ENCODE measurements at places on chromosomes 3 and 15. TPM values are rescaled to one million over a fixed set of nuclear protein-coding genes. Genes with fewer than 3 reads are reported as not detected.
A peak's percentile ranks its signal among the peaks of the same experiment; 100 is the strongest.

DNA sequence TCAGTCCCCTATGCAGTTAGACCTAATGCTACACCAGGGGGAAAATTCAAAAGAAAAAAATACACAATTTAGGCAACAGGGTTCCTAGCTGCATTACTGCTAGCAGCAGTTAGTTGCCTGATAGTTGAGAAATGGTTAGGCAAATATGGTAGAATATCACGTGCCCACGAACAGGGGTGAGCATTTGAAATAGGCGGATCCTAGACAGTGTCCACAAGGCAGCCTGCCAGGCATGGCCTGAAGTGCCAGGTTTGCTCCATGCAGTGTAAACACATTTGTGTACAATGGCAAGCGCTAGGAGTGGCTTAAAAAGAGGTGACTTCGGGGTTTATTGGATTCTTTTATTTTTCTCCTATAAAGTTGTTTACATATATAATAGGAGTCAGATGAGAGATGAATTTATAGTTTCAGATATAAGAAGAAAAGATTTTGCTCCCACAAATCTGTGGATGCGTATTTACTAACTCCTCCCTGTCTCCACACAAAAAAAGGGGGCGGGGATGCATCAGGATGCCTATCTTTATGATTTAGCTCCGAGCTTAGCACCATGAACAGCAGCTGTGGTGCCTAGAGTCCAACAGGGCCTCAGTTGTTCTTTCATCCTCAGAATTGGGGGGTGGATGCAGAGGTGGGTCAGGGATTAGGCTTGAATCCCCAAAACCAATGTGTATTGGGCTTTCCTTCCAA lies 3.9 kb upstream of the TGM4 start:
- DNase-seq, result no peak

DNA sequence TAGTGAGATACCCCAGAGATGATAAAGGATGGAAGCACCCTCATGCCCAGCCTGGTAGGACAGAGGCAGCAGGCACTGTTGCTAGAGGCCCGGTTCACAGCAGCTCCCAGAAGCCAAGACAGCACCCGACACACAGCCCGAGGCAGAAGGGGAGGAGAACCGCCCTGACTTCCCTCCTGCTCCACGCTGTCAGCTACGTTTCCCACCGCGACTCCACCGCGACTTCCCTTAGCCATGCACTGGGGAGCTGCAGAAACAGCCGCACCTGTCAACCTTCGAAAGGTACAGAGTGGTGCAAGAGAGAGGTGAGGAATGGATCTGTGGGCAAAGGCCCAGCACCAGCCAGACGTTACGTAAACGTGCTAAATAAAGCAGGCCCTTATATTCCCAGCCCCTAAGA lies 529.2 kb downstream of the GABRG3 start:
- DNase-seq, result no peak

DNA sequence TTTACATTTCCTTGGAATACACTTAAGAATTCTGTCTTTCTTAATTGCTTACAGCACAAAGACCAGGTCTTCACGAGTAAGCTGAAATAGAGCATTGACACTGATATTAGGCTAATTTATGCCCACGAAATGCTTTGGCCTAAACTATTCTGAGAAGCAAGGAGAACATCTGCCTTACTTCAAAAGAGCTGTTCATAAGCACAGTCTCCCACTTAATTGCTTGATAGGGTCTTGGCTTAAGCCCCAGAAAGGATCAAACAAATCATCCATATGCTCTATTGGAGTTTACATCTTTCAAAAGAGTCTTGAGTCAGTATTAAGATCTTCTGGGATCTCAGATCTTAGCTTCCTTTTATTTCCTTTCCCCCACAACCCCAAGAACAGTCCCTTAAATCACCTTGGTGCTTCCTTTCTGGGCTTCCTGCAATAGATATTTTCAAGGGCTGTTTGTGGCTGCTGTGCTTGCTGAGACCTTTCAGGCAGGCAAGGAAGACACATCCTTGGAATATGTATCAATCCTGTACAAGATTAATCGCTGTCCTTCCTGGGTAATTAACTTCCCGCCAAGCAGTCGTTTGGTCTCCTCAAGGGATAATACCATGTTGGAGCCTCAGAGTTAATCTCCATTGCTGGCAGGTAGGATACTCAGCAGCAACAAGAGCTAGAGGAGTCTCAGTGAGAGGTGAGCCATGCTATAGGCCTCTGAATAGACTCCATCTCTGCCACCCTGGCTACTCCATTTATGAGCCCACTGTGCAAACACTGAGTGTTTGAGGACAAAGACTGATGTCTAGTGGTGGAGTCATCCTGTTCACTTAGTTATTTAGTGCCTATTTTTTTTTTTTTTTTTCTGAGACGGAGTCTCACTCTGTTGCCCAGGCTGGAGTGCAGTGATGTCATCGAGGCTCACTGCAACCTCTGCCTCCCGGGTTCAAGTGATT lies 37.1 kb downstream of the TMEM158 start:
- no peak for DNase-seq

- no peak for DNase-seq
Measured at GRCh38 chr15:88624156-88624970, 3.2 kb downstream of the AEN start.

DNA sequence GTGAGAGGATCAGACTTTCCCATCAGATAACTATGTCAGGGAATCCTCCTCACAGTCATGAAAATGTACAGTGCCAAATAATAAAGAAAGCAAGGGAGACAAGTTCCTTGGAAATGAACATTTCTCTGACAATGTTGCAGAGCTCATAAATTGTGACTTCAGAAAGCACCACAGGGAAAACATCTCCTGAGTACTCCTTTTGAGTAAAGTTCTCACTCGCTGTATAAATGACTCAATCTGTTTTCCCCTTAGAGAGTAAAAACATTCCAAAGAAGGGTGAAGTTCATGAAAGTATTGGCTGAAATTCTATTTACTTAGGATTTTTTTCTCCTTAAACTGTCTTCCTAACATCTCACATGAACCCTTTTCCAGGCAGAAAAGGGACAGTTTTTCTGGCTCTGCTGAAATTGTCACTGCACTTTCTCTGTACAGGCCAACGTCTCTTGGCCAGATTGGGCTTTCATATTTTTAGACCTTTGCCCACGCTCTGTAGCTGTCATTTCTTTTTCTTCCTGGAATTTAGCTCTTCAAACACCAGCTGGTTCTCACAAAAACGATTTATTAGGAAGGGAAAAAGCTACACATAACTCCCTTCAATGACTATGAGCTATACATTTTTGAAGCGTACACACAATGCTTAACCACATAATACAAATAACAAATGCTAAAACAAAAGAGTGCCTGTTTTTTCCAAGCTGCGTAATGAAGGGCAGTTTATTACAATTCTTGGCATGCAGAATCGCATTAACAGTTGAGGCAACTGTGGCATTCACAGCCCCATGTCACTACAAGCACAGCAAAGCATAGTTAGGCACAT lies 216.1 kb downstream of the ATP8B4 start:
- DNase-seq, result no peak

GRCh38 chr3:77648664-77649063 lies 608.8 kb downstream of the ROBO2 start:
- DNase-seq, result no peak

DNA sequence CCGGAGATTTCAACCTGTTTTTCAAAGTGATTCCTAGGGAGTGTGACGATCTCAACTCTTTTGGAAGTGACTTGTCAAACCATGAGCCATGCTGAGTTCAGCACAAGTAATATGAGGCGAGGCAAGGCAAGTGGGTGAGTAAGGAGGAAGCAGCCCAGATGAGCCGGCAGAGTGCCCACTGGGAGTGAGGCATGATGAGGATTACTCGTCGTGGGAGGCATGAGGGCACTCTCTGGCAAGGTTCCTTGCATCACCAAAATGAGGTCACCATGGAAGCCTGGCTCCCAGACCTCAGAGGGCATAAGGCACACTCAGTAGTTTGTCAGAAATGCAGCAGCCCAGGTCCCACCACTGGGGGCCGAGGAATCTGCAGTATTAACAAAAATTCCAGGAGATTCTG lies 636.1 kb downstream of the MAGI1 start:
- peak; percentile 27 for DNase-seq

DNA sequence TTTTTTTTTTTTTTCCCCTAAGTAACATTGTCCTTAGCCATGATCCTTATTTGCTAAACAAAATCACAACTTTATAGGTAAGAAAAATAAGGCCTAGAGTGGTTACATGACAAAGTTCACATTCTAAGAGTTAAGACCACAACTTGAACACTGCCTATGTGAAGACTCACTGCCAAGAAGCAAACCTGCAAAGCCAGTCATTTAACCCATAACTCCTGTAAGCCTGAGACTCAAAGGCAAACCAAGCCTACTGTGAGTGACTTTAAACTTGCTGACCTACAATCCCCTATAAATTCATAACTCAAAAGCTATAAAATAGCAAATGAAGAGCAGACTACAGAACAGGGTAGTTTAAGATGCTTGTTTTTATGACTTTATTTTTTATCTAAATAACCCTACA lies 12.9 kb upstream of the ANKRD28 start:
- DNase-seq, result no peak

DNA sequence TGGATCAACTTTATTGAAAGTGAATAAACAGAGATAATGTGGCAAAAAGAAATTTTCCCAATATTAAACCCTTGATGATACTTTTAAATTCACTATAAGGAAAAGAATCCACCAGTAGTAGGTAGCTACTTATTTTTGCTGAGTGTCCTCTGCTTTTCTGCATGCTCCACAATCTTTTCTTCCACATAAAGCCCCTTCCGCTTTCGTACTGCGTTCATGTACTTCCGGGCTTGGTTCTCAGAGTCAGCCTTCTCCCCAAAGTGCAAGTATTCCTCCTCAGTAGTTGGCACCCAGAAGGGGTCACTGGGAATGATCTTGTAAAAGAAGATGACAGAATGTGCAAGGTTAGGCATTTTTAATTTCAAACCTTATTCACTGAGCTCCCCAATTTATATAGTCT lies 84.4 kb upstream of the MEX3B start:
- DNase-seq, result no peak

DNA sequence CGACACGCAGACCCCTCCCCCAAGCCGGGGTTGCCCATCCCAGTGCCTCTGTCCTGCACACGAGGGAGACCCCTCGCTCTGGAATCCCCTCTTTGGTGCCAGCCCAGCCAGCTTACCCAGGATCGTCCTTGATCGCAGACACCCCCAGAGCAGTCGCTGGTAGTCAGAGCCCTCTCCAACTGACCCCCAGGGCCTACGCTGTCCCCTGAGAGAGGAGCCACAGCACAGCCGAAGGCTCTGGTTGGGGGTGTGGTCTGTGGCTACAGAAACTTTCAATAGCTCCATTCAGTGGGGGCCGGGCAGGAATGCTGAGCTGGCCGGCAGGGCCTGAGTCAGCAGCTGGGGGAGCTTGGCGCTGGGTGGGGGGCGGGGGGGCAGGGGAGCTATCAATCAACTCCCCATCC lies at the start of gene LCTL:
TSS of gene LCTL (minus strand) at position 258 of the 404 bp plus-strand sequence. CDS start 633 bp downstream, outside the sequence.
- no peak for DNase-seq

GRCh38 chr15:38174691-38175090 lies 77.9 kb upstream of the SPRED1 start:
- no peak for DNase-seq

- no peak for DNase-seq
Measured at GRCh38 chr3:52228266-52228665, 2.8 kb upstream of the TLR9 start.

- no peak for DNase-seq
Measured at GRCh38 chr3:89628856-89629670, 521.6 kb downstream of the EPHA3 start.

DNA sequence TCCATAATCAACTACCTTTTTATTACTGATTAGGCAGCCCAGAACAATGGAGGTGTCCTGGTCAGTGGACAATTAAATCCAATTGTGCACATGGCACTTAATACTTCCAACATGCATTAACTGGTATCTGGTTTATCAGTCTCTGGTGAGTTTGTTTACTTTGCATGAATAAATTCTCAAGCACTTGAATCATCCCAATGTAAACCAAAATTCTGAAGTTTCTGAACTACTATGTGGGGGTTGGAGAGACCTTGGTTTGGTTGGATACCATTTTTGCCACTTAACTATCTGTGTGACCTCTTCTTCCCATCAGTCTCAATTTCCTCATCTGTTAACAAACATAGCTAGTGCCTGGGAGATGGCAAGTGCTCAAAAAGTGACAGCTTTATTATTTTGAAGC lies 70.5 kb upstream of the MAP4 start:
- DNase-seq, result no peak

- no peak for DNase-seq
Measured at GRCh38 chr15:73125219-73125618, 73.0 kb downstream of the NEO1 start.

DNA sequence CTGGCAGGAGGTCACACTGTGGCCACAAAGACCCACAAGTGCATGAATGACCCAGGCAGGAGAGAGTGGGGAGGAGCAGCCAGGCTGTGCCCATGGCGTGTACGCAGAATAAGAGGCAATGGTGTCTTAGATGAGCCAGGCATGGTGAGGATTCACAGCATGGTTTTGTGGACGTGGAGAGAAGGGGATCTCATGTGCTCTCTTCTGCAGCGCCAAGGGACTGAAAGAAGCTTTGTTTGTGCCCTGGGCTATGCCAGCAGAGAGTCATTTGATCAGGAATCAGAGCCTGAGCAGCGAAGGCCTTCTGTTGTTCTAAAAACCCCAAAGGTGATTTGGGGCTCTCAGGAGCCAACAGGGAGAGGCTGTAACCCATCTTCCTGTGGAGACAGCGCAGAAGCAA lies 18.7 kb upstream of the RPP14 start:
- DNase-seq, result no peak

- DNase-seq, result peak; percentile 76
Measured at GRCh38 chr3:42061025-42061712, 30.0 kb upstream of the TRAK1 start.

DNA sequence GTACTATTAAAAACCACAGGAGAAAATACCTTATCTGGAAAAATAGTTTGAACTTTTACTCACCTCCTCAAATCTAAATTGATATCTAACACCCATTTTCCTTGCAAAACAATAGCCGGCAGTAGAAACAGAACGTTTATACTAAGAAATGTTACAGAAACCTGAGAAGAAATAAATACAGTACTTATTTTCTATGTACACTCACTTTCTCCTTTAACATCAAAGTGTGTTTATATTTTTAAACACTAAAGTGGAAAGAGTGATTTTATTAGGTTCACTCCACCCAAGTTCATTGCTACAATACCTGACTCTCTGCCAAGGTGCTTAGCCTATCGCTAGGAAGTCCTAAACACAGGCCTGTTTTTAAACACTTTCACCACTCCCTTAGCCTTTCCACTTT lies 87.8 kb upstream of the TJP1 start:
- DNase-seq, result no peak

GRCh38 chr3:10160925-10161324 lies 3.8 kb upstream of the IRAK2 start:
- no peak for DNase-seq

GRCh38 chr3:74613060-74613459 lies 1.4 kb downstream of the CNTN3 start:
- DNase-seq, result no peak

GRCh38 chr3:151350656-151351055 lies 21.3 kb upstream of the P2RY13 start:
- DNase-seq, result no peak

Gene PLA2G4E
- 0.26 TPM for total RNA-seq

Gene FANCD2OS
- not detected for total RNA-seq

Gene PP2D1
- total RNA-seq, result not detected

Gene IP6K2
- total RNA-seq, result 34.3 TPM

Gene NR2F2
- total RNA-seq, result 68.6 TPM

Gene CHL1
- 77.2 TPM for total RNA-seq

Gene PLS1
- total RNA-seq, result 1.6 TPM

Gene LMAN1L
- 216 TPM for total RNA-seq
